ENCODE measurements at places on chromosomes 13 and 19. TPM values are rescaled to one million over a fixed set of nuclear protein-coding genes. Genes with fewer than 3 reads are reported as not detected.

The GNA15 gene
- not detected for total RNA-seq

The ZNF726 gene
- 4.8 TPM for total RNA-seq

The ZNF880 gene
- total RNA-seq, result 22.0 TPM

The ZNF546 gene
- total RNA-seq, result 6.1 TPM

The TYROBP gene
- total RNA-seq, result not detected

The NLRP9 gene
- not detected for total RNA-seq

The MUC16 gene
- total RNA-seq, result not detected

The COQ8B gene
- 28.6 TPM for total RNA-seq

The CFD gene
- 3.2 TPM for total RNA-seq

The AMER2 gene
- not detected for total RNA-seq

The OR10H1 gene
- not detected for total RNA-seq

The KIR3DL1 gene
- not detected for total RNA-seq

The CATSPERD gene
- total RNA-seq, result not detected

The PCID2 gene
- 60.7 TPM for total RNA-seq

The UBAC2 gene
- 44.8 TPM for total RNA-seq

- DNase-seq, result no peak
These were observed 439.3 kb downstream of the PCDH20 start for GRCh38 chr13:60976367-60976766.

DNA sequence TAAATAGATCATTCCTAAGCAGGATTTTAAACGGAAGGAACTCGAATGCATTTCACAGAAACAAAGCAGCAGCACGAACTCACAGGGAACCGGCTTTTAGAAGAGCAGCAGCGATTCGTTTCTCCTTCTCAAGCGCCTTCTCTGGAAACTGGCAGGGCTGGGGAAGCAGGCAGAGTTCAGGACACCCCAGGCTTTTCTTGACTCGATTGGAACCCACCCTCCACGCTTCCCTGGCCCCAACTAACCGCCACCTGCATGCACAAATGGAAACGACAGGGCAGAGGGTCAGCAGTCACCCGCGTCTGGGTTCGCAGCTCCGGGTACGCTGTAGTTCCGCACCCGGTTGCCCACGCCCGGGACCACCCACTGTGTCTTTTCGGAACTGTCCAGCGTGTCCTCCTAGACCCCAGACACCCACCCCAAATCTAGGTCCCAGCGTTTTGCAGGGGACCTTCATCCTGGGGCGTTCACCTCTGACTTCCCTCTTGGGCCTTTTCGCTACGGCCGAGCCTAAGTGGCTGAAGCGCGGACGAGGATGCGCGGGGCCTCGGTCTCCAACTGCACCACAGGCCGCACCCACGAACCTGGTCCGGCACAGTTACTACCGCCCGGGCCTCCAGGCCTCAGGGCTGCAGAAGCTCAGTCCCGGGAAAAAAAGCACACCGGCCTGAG is 500 bp downstream of the ZFP30 start:
- DNase-seq, result peak; percentile 71

DNA sequence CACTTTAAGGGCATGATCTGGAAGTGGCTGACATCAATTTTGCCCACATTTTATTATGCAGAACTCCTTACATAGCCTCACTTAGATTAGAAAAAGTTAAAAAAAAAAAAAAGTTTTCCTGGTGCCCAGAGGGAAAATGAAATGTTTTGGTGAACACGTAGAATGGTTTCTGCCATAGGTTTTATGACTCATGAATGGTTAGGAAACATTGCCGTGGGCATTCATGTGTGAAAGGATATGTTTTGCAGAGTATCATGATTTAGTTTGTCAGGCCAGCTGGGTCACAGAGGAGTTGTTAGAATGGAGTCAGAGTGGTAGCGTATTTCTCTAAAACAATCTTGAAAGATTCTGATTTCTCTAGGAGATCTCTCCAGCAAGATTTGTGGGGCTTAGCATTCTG is 133.8 kb downstream of the MRPL57 start:
- DNase-seq, result no peak

DNA sequence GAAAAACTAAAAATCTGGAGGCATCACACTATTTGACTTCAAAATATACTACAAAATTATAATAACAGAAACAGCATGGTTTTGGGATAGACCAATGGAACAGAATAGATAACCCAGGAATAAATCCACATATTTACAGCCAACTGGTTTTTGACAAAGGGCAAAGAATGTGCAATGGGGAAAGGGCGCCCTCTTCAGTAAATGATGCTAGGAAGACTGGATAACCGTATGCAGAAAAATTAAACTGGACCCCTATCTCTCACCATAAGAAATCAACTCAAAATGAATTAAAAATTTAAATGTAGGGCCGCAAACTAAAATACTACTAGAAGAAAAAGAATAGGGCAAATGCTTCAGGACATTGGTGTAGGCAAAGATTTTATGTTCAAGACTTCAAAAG is 440.5 kb upstream of the SGCG start:
- DNase-seq, result no peak

DNA sequence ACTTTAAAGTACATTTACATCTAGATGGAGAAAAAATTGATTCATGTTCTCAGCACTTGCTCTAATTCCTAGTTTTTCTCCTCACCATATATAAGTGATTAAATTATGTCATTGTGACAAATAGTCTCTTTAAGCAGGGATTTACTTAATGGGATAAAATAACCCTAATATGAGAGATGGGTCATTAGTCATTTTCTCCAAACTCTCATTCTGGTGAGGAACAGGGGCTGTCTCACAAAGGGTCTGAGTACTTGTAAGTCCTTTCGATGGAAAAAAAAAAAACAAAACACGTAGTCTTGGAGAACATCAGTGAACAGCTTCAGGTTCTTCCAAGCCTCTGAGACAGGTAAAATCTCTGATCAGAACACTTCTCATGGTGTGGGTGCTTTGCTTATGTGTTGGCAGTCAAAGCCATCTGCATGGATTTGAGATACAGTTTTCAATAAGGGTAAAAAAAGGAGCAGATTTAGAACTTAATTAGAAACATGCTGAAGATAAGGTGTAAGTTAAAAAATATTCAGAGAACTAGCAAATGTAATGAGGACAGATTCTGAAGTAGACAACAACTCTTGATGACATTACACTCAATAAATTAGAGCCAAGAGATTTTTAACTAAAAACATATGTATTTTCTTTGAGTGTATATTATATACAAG is 1668.9 kb upstream of the MIR17HG start:
- no peak for DNase-seq

GRCh38 chr13:100506600-100507422 is 81.8 kb downstream of the GGACT start:
- no peak for DNase-seq

DNA sequence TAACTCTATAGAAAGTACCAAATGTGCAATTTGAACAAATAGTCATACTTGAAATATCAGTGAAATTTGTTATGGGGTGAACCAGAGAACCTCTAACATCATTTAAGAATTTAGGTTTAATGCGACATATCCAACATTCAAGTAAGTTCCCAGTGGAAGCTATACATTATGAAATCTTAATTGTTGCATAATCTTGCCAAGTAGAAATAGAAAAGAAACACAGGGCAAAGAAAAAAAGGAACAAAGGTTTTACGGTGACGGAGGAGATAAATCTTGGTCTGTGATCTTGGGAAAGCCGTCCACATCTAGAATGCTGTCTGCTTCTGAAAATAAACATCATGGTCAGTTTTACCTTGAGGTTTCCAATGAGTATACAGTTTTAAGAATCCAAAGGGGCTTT is 445.7 kb downstream of the RFC3 start:
- DNase-seq, result no peak

GRCh38 chr19:4362831-4363545 is 19.6 kb downstream of the MPND start:
- no peak for DNase-seq

- no peak for DNase-seq
These were observed 43.2 kb downstream of the SERTM1 start for GRCh38 chr13:36717017-36717416.

DNA sequence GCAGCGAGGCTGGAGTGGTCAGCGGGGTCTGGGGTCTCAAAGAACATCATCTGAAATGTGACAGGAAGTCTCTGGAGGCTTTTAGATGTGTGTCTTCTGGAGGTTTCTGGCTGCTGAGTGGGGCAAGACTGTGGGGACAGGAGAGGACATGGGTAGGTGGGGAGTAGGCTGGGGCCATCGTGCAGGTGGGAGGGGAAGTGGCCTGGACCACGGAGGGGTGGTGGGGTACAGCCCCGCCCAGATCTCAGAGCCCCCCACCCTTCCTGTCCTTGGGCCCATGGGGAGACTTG is 6.2 kb downstream of the AP1M1 start:
- no peak for DNase-seq

- peak; percentile 94 for DNase-seq
These were observed at the start of gene LDLR for GRCh38 chr19:11089254-11090013. Gene LDLR, plus strand, starts transcription at chr19:11089463. Its CDS starts 86 bp downstream, at chr19:11089549.

GRCh38 chr13:48222358-48223301 is 10.4 kb upstream of the ITM2B start:
- DNase-seq, result peak; percentile 74

DNA sequence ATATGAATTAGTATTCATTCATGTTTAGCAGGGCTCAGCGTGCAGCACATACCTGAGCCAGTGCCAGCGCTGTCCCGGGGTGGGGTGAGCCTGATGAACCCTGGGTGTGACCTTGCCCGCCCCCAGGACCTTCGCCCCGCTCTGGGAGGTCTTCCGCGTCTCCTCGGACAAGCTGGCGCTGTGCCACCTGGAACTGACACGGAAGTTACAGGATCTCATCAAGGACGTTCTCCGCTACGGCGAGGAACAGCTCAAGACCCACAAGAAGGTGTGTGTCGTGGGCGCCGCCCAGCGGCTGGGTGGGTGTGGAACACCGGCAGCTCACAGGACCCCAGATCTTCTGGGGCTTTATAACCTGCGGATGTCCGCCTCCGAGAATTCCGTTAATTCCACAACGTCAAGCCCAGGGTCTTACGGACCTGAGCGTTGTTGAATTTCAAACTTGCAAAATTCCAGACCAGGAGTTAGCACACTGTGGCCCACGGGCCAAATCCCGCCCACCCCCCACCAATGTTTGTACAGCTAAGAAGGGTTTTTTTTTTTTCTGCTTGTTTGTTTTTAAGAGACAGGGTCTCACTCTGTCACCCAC is 15.4 kb downstream of the FCHO1 start:
- DNase-seq, result peak; percentile 85

DNA sequence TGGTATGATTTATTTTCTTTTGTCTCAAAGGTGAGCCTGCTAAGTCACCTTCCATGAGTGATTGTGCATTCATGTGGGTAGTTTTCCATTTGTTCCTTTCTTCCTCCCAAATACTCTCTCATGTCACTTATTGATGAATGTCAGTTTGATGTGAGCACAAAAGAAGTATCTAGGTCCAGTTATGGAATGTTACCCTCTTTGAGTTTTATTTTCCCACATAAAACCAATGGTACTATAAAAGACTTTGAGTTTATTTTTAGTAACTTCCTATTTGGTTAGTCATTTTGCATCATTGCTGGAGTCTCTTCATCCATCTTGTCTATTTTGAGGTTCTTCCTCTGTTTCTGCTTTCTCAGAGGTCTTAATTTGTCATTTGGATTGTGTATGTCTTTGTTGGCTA is 321.3 kb downstream of the GPC6 start:
- no peak for DNase-seq

- DNase-seq, result no peak
These were observed 28.0 kb downstream of the ZSWIM4 start for GRCh38 chr19:13823256-13823655.

DNA sequence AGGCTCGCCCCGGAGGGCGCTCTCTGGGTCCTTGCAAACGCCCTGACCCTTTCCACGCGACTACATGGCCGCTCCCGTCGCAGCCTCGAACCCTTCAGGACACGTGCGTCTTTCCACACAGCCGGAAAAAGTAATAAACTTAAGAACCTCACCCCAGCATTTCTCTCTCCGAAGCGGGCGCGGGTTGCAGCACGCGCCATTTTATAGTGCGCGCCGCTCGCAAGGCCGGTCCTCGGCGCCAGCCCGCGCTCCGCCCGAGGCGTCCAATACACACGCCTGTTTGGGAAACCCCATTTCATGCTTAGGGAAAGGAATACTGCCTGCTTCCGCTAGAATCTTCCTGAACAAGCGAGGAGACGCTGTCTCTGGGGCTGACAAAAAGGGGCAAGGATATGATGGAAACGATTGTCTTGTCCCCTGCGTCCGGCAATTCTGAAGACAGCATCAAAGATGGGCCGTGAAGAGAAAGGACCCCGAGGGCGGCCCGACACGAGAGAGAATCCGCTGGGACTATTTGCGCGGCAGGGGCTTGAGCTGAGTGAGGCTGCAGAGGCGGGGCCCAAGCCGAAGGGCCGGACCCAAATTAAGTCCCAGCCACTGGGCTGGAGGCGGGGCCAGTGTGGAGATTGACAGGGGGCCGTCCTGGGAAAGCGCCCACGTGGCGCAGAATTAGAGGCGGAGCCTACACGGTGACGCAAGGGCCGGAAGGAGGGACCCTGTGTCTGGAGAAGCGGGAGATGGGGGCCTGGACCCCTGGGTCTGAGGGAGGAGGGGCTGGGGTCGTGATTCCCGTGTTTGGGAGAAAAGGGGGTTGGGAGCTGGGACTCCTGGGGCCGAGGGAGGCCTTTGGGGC is 14.4 kb downstream of the ACP4 start:
- peak; percentile 100 for DNase-seq

DNA sequence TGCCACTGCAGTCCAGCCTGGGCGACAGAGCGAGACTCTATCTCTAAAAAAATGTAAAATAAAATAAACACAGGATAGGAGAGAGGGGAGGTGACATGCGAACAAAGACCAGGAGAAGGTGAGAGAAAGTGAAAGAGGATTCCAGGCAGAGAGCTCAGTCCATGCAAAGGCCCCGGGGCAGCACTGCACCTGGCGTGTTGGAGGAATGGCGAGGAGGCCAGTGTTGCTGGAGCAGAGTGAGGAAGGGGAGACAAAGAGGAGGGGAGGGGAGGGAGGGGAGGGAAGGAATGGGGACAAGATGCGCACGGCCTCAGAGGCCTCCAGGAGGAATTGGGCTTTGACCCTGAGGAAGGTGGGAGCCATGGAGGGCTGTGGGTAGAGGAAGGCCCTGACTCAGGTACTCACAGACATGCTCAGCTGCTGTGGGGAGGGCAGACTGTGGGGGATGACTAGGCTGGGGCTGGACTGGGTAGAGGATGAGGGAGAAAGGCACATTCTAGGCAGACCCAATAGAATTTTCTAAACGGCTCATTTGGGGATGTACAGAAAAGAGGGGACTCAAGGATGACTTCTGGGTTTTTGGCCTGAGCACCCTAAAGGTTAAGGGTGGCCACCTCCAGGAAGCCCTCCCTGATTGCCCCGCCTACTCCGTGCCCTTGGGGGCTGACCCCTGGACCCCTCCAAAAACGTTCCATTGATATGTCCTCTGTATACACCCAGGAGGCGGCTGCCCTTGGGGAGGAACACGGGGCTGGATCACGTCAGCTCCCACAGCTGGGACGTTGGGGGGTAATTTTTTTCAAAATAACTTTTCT is 43.9 kb downstream of the PTPRS start:
- DNase-seq, result no peak

GRCh38 chr19:45667620-45668341 is at the start of gene GIPR:
Gene GIPR, plus strand, starts transcription at chr19:45668221. Its CDS starts 1,300 bp downstream, at chr19:45669521.
- DNase-seq, result peak; percentile 72

DNA sequence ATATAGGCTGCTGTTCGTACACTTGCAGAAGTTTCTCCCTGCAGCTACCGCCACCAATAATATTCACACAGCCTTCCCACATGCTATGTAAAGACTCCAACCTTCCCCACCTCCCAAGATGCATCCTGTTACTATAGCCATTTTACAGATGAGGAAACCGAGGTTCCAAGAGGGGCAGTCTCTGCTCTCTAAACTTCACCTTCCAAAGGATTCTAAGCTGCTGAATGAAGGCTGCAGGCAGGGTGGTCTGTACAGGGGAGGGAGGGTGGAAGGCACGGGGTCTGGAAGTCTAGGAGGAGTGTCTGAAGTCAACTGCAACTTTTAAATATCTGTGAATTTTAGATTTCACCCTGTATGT is 1.9 kb upstream of the NFIC start:
- DNase-seq, result no peak

GRCh38 chr13:113902986-113903775 is 39.3 kb upstream of the GAS6 start:
- DNase-seq, result peak; percentile 93
